ENCODE measurements at places on chromosomes 5 and 9.

DNA sequence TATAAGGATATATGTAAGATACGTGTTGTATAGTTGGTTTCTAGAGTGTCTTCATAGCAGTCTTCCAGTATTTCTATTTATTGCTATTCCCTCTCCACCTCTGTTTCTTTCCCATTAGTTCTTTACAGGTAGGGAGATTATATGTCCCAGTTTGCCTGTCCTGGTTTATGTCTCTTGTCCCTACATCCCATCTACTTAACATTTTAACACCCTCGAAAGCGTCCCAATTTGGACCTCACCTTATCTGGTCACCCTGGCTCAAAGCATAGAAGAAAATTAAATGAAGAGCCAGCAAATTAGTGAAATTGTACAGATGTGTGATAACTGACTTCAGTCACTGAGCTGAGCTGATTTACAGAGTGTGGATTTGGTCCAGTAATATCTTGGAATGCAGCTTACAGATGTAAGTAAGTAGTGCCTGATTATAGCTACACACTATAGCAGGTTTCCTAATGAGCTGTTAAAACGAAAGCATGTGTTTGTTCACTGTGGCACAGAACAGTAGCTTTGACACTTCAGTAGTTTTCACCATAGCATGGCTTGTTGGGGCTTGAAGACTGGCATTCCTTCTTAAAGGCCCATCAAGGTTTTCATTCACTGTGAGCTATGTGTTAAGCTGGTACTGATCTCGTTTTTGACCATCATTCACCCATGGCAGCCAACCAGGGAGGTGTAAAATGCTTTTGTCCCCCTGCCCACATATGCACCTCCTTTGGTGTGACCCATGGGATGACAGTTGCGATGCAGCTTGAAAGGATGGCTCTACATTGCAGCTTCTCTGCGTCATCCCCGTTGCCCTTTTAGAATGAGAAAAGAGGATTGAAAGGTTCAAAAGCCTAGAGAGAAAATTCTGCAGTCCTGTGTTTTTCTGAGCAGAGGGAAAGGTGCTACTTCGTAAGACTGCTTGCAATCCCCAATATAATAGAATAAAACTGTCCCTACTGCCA is 192.1 kb upstream of the DMRT1 start:
- DNase-seq = no peak

DNA sequence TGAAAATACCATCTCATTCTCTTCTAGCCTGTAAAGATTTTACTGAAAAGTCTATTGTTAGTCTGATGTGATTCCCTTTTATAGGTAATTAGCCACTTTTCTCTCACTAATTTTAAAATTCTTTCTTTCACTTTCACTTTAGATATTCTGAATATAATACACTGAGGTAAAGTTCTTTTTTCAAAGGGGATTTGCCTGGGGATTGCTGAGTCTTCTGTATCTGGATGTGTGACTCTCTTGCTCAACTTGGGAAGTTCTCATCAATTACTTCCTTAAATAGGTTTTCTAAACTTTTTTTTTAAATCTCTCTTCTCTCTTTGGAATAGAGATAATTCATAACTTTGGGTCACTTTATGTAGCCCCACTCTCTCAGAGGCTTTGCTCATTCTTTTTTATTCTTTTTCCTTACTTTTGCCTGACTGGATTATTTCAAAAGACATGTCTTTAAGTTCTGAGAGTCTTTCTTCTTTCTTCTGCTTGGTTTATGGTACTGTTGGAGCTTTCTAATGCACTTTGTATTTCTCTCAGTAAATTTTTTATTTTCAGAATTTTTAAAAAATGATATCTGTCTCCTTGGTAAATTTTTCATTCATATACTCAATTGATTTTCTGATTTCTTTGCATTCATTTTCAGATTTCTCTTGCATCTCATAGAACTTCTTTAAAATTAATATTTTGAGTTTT is 55.9 kb upstream of the IL12B start:
- DNase-seq = no peak

DNA sequence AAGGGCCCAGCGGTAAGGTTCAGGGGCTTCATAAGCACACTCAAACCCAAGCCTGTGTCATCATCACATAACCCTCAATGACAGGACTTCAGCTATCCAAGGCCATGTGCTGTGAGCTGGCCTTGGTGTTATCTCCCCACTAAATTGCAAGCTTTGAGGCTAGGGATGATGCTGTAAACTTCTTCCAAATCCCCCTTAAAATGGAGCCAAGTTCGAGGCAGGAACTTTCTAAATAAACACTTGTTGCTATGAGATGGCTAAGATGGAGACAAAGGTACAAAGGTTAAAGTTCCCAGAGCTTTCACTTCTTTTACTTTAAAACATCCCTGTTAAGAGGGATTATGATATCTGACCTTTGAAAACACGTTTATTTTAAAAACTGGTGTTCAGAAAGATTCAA is 123.6 kb downstream of the MYO10 start:
- no peak for DNase-seq

GRCh38 chr5:55159763-55160492 is at the start of gene GPX8:
GPX8 (plus strand) TSS chr5:55160171; CDS start chr5:55160193, 22 bp downstream.
- peak; percentile 88 for DNase-seq

GRCh38 chr5:35850967-35851680 is 5.6 kb upstream of the IL7R start:
- peak; percentile 29 for DNase-seq

GRCh38 chr5:167030500-167031120 is 1260.8 kb upstream of the WWC1 start:
- DNase-seq = peak; percentile 4

GRCh38 chr9:1960342-1961042 is 54.7 kb upstream of the SMARCA2 start:
- DNase-seq = no peak

DNA sequence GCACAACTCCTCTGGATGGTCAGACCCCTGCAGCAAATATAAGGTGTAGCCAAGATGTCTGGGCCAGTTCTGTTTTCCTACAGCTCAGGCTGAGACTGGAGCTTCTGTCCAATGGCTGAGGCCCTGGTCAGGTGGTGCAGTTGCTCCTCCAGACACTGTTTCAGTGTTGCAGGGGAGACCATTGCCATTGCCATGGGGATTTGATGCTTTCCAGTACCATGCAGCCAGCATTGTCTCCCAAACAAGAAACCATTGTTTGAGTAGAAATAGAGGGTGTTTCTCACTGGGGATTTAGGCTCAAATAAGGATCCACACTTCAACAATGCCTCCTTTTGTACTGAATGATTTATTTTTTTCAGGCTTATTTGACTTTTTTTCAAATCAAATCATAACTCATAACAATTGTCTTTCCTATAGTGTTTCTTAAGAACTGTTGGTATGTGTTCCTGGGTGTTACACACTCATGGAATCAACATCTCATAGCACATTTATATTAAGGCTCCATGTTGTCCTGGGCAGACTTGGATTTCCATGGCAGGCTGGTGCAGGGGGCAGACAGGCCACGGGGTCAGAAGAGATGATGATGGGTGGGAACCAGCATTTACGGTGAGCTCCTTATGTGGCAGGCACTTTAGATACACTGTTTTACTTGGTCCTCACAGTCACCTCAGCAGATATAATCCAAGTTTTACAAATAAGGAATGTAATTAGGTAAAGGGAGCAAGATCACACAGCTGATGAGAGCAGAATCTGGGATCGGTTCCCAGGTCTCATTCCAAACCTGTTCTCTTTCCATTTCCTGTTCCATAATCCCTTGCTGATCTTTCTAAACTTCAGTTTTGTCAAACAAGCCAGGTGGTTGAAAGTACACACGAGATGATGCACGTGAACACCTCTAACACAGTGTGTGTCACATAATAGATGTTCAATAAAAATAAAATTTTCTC is 95.9 kb upstream of the GNAQ start:
- no peak for DNase-seq

- peak; percentile 79 for DNase-seq
Measured at GRCh38 chr5:55600497-55601203, 65.9 kb upstream of the PLPP1 start.

DNA sequence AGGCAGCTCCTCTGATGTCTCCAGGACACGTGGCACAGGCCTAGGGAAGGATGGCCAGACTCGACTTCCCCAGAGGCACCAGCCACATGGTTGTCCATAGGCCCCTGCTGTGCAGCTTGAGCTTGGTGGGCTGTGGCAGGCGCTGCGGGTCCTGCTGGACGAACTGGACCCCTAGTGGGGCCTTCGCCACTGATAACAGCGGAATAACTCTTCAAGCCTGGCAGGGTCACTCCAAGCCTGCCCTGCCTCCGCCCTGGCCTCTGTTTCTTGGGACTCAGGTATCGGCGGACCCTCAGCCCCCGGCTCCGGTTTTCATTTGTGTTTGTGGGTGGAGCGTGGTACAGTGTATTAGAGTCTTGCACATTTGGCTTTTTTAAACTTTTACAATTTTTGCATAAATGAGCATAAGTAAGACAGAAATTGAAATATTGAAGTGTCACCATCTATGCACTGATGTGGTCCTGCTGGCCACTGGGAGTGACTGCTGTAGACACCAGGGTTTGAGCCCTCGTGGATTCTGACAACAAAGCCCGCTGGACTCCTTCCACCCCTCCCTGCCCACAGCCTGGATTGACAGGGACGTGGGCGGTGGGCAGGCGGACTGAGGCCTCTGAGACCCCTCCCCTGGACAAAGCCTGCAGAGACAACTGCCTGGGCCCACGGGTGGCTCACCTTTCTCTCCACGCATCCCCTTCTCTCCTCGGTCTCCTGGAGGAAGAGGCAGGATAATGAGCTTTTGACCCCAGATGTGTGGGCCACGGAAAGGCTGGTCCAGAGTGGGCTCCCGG is 3.8 kb downstream of the FCN1 start:
- no peak for DNase-seq

DNA sequence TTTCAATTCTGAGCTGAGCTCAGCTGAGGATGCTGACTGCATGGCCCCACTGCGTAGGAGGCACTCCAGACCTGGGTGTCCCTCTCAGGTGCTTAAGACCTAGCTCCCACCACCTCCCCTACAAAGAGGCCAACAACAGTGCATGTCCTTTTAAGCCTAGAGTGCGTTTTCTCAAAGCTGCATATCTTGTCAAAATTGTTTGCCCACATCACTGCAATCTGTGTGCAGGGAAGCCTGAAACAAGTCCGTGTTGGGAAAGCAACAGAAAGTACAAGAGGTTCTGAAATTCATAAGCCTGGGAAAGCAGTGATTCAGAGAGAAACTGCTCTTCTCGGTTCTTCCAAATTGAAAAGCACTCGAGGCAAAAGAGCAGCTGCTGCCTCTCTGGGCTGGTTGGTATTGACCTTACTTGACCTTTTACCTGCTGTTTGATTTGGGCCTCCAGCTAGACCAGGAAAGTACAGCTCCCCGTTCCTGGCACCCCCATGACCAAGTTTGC is 238.4 kb downstream of the NR2F1-AS1 start:
- no peak for DNase-seq

DNA sequence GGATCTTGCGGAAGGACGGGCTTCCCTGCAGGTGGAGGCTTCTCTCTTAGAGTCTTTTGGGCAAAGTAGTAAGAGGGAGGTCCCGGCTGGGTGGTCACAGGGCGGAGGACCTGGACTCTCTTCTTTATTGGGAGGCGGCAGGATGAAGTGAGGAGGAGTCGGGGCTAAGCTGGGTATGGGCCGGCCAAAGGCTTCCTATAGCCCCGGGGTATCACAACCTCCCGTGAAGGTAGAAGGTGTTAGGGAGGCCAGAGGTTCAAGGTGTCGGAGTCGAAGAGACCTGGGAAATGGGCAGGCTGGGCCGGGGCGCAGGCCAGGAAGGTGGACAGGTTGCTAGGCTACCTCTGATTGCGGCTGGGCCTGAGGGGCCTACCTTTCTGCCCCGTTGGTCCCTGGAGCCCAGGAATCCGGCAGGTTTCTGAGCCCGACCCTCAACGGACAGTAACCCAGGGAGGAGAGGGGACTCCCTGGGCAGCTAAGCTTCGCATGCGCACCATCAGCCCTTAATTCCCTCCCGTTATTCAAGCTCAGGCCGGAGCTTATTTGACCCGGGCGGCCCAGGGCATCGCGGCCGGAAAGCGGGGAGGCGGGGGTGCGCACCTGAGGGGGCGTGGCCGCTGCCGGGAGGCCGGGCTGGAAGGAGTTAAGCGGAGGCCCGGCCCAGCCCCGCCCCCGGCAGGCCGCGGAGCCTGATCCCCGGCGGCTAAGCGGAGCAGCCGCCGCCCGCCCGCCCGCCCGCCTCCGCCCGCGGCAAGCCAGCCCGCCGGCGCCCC is at the start of gene TESK1:
Gene TESK1, plus strand, starts transcription at position 685 of the 773 bp plus-strand sequence. CDS start 358 bp downstream, outside the sequence.
- peak; percentile 47 for DNase-seq

DNA sequence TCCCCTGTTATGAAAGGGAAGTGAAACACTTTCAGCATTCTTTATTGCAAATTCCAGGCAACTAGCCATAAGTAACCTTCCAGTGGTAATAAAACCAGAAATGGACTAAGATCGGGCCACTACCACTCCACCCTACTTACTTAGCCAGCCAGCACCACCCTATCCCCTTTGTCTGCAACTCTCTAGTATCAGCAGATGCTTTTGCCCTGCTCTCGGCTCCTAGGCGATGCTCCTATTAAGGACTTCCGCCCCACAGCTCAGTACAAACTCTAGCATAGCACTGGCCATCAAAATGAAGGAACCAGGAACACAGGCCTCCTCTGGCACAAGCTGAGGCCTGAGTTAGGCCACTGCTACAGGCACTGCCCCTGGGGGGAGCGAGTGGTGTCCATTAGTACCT is 81.2 kb downstream of the GLDC start:
- peak; percentile 59 for DNase-seq

DNA sequence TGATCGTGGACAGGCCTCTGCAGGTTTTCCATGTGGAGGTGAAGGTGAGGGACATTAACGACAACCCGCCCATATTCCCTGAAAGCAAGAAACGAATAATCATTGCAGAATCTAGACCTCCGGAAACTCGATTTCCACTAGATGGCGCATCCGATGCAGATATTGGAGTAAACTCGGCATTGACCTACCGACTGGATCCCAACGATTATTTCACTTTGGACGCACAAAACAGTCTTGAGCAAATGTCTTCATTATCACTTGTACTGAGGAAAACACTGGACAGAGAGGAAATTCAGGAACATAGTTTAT is 621 bp downstream of the PCDHA13 start:
- DNase-seq = no peak

DNA sequence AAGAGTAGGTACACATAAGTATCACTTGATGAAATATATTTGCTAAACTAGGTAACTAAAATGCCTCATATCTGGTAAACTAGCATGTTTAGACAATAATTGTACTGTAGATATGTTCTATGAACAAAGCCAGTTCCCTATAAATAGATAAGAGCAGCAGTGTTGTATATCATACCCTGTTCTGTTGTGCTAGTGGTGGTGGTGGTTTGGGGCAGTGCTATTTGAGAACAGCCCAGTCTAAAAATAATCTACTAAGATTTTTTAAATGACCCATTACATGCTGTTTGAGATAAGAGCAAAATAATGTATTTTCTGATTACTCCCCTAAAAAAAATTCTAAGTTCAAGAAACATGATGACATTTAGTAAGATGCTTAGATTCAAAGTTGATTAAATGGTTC is 829.2 kb upstream of the DMAC1 start:
- no peak for DNase-seq

All from AG10803 (cell line).